Epithelial cell of umbilical artery (primary cell): ENCODE measurements at places on chromosomes 12 and 14. TPM values are rescaled to one million over a fixed set of nuclear protein-coding genes. Genes with fewer than 3 reads are reported as not detected.

The CLEC2B gene
- total RNA-seq, result 39.6 and 39.8 TPM in 2 replicates

The OVCH1 gene
- not detected in 2 replicates for total RNA-seq

The USP44 gene
- 2.6 and 3.0 TPM in 2 replicates for total RNA-seq

The SLC25A47 gene
- total RNA-seq, result not detected in 2 replicates

The KRT85 gene
- total RNA-seq, result not detected in 2 replicates

The RPL10L gene
- total RNA-seq, result not detected in 2 replicates

The GPHN gene
- total RNA-seq, result 7.5 and 10.8 TPM in 2 replicates

The PTGES3 gene
- total RNA-seq, result 86.4 and 116 TPM in 2 replicates
